ENCODE measurements at places on chromosomes 16 and 17.

DNA sequence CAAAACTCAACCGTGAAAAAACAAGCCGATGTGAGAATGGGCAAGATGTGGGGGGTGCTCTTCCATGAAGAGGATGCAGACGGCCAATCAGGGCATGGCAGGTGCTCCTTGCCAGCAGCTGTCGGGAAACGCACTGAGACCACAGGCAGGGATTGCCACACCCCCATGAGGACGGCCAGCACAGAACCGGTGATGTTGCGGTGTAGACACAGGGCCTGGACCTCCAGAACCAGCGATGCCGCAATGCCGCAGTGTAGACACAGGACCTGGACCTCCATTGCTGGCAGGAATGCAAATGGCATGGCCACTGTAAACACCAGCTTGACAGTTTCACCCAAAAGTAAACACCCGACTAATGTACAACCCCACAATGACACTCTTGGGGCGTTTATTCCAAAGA, 164.9 kb downstream of the BANP start:
- no peak for DNase-seq

DNA sequence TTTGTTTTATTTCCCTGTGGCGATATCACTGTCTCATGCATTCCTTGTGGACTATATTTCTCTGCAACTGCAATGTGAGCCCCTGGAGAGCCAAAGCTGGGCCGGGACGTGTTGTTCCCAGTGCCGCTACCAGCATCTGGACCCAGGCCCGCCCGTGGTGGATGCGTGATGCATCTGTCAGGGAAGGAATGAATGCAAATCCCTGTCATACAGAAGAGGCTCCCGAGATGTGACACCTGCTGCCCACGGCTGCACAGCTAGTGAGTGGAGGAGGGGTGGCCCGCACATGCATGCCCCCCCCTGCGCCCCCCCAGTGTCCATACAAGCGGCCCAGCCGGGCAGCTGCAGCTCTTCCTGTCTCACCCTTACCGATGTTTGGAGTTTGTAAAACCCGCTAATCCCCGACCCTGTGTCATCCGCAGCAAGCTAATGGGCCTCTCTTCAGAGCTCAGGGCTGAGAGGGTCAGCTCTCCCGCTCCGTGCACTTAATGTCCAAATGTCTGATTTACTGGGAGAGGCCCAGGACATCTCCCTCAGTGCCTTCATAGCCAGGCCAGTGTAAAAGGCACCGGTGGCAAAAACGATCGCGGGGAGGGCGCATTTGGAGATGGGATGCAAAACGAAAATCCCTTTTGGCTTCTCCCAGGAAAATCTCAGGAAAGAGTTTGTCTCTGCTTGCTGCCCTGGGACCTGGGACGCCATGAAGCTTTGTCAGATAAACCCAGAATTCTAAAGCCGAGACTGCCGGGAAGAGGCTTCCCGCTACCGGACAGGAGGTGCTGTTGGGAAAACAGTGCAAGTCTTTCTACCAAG, 91.8 kb downstream of the FOXL1 start:
- no peak for DNase-seq

- no peak for DNase-seq
Observed at GRCh38 chr17:50468304-50469207, at the start of gene CHAD. Gene CHAD (minus strand): TSS chr17:50468880. CDS start chr17:50468813, 67 bp downstream.

DNA sequence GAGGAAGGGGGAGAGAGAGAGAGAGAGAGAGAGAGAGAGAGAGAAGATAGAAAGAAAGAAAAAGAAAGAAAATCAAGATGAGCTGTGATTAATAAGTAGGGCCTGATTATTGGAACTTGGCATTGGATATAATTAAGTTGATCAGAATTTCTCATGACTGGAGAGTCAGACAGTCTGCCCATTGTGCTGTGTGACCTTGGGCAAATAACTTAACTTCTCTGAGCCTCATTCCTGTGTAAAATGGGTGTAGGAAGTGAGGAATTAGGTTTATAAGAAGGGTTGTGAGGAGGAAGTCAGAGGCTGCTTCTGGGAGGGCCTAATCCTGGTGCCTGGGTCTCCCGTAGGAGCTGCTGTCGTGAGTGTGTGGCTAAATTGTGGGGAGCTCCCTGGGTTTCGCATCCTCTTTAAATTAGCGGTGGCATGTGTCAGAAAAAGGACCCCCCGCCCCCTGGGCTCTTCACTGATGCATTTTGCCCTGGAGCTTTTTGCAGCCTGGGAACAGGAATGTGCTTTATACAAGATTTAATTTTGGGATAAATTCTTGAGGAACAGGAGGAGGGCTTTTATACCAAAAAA, 76.0 kb downstream of the CMIP start:
- no peak for DNase-seq

DNA sequence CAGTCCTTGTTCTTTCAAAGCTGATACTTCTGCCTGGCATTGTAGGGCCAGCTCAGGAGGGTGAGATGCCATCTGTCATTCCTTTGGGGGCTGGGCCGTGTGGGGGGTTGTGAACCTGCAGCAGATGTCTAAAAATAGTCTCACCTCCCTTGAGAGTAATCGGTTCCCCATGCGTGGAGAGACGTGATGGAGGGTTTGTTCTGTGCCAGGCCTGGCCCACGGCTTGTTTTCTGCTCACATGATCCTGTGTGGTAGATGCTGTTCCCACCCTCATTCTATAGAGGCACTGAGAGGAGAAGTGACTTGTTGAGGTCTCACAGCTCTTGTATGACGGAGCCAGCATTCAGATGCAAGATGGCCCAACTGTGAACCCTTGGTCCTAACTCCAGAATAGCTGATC, 4.6 kb downstream of the IRF8 start:
- DNase-seq, result no peak

DNA sequence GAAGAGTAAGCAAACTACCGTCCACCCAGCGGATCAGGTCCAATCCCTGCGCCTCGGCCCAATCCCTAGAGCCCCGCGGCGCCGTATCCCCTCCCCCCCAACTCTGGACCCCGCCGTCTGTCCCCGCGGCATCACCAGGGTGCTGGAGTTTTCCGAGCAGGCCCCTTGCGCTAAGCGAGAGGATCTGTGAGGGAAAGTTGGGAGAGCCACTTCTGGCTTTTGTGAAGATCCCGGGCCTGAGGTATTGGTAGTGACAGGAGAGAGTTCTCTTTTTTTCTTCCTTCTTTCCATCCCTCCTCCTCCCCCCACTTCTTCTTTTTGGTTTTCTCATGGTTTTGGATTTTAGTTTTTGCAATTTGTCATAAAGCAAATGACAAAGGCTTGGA, 3.5 kb upstream of the DLX4 start:
- DNase-seq, result no peak

DNA sequence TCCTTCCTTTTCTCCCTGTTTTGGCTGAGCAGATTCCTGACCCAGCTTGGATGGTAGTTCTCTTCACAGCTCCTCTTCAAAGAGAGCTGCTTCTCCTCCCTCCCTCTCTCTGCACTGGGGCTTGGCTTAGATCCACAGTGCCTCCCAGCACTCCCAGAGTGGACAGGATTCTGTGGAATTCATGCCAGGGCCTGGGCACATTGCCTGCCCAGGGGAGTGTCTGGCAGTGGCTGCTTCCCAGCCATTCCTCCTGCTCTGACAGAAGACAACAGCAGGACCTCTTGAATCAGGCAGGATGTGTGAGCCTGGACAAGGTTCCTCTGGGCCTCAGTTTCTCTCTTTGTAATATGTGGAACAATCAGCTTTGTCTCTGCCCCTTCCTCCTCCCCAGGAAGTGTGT, 4.5 kb upstream of the MMP28 start:
- DNase-seq, result no peak

DNA sequence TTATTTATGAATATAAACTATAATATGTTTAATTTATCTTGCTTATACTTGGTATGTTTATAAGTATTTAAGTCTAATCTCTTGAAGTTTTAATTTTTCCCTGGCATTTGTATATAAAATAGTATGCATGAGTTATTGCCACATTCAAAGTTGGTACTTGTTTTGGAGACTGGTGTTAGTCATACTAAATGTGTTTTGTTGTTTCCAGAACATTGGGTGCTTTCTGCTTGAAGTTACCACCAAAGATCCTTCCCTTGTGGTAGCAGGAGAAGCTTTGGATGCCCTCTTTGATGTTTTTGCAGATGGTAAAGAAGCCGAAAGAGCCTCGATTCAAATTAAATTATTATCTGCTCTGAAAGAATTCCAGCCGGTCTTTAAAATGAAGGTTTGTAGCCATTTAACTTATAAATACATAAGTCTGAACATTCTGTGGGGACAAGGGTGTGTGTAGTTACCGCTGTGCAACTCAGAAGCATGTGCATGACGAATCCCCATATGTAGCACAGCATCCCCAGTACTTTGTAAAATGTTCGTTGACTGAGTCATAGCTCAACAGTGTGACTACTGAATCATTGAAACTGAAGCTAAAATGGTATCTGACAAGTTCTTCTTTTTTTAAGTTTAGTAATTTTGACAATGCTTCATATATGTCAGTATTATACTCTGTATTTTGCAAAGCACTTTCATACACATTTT, 36.4 kb downstream of the HEATR3 start:
- DNase-seq, result no peak

- no peak for DNase-seq
Observed at GRCh38 chr16:89988951-89989350, 30.3 kb downstream of the DBNDD1 start.

GRCh38 chr17:79057737-79058385, 16.8 kb upstream of the ENGASE start:
- DNase-seq, result no peak

GRCh38 chr17:58344791-58345157, 7.2 kb downstream of the SUPT4H1 start:
- no peak for DNase-seq

DNA sequence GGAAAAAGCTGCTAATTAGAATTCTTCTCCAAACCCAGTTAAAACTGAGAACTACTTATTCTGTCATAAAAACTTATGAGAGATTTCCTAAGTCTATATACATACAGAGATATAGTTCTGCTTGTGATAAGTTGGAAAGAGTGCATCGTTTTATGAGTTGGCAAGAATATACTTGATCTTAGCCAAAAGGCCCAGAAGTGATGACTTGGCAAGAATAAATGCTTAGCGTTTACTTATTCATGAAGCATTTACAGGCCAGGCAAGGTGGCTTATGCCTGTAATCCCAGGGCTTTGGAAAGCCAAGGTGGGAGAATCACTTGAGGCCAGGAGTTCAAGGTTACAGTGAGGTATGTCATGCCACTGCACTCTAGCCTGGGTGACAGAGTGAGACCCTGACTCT, 81.7 kb downstream of the CYB561 start:
- no peak for DNase-seq

DNA sequence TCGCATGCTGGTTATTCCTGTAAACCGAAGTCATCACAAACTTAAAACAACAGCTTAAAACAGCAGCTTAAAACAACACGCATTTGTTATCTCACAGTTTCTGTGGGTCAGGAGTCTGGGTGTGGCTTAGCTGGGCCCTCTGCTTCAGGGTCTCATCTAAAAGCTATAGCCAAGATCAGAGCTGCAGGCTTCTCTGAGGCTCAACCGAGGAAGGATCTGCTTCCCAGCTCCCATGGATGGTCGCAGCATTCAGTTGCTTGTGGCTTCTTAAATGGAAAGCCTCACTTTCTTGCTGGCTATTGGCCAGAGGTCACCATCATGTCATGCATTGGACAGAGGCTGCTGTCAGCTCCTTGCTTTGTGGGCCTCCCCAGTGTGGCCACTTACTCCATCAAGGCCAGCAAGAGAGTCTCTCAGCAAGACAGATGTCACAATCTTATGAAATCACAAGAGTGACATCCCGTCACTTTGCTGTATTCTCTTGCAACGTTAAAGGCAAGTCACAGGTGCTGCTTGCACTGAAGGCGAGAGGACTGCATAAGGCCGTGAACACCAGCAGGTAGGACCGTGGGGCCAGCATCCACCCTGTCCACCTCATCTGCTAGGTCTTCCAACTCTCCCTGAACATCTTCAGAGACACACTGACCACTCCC, 117.9 kb upstream of the TNRC6C start:
- DNase-seq, result no peak

GRCh38 chr16:82855471-82855870, 228.7 kb downstream of the CDH13 start:
- DNase-seq, result no peak

- DNase-seq, result no peak
Observed at GRCh38 chr16:4376893-4377572, 5.4 kb downstream of the VASN start.

GRCh38 chr16:51019617-51020016, 131.5 kb downstream of the SALL1 start:
- DNase-seq, result no peak

DNA sequence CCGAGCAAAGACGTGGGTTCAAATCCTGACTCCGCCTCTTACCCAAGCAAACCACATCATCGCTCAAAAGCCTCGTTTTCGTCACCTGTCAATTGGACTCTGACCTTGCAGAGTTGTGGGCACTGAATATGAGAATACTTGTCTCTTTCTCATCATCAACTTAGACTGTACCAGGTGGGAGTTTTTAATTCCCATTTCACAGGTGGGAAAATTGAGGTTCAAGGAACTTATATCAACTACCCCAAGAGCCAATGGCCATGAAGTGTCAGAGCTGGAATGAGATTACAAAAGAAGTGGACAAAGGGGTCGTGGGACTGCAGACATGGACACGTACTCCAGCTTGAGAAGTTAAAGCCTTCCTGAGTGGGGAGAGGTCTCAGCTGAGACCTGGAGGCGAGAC, 10.8 kb downstream of the TMEM114 start:
- no peak for DNase-seq

DNA sequence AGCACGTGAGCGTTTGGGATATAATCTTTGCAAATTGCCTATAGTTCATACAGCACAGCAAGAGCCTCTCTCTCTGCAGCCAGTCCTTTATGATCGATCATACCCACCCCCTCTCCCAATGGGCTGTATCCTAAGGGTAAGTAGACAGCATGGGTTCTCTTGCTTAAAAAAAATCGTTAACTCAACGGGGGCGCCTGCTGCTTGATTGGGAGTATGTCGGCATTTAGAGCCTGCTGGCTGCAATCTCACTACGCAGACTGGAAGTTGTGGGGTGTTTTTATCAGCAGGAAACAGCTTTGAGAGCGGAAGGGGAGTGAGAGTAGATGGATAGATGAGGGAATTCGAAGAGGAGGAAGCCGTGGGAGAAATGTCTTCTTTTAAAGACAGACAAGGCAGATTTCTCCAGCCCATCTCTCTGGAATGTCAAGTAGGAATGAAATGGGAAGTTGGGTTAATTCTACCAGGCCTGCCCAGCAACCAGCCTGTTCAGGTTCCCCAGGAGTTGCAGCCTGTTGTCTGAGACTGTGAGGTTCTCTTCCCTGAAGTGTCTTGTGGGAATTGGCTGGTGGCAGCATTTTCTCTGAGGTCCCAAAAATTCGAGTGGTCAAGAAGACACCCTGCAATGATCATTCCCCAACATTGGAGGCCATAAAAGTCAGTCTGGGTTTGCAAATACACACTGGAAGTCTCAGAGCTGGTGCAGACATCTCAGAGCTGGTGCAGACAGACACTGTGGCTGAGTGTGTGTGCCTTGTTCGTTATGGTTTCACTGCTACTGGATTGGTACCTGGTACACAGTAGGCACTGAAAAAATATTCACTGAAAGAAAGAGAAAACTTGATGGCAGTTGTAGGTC, 65.6 kb downstream of the PRKCB start:
- no peak for DNase-seq

GRCh38 chr17:75109046-75109406, 743 bp upstream of the ARMC7 start:
- no peak for DNase-seq

DNA sequence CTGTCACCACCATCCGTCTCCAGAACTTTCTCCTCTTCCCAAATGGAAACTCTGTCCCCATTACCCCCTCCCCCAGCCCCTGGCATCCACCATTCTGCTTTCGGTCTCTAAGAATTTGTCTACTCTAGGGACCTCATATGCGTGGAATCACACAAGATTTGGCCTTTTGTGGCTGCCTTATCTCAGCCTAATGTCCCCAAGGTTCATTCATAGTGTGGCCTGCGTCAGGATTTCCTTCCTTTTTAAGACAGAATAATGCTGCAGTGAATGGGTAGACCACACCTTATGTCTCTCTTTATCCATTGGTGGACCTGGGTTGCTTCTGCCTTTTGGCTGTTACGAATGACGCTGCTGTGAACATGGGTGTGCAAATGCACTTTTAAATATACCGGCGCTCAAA, 139.7 kb upstream of the PLCG2 start:
- no peak for DNase-seq
